ENCODE measurements at places on chromosomes 7 and 10.

GRCh38 chr7:50679218-50680007 lies 103.3 kb downstream of the GRB10 start:
- no peak for DNase-seq

- peak; percentile 19 for DNase-seq
These were observed 78.3 kb downstream of the ST8SIA6 start for GRCh38 chr10:17375936-17376584.

- no peak for DNase-seq
These were observed 332.2 kb downstream of the EXOC4 start for GRCh38 chr7:133584956-133585668.

DNA sequence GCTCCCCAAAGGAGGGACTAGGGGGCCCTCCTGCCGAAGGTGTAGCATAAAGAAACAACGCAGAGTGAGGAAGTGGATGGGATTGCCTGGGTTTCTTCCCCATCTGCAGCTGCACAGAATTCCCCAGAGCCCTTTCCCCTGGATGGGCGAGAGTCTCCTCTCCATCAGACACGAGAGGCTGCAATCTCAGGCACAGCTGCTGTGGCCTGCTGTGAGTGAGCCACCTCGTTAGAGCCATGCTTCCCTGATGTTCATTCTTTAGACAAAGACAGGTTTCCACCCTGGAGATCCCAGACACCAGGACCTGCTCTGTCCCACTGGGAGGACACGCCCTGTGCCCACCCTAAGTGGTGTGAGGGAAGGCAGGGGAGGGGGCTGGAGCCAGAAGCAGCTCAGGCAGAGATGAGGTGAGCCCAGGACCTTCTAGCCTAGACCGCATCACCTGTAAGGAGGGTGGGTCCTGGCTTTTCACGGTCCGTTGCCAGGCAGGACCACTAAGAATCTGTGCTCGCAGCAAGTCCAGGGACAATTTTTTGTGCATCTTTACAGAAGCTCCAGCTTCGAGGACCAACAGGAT lies 268.6 kb upstream of the TCERG1L start:
- DNase-seq = no peak

GRCh38 chr10:95906677-95907455 lies 909 bp upstream of the CC2D2B start:
- peak; percentile 42 for DNase-seq

DNA sequence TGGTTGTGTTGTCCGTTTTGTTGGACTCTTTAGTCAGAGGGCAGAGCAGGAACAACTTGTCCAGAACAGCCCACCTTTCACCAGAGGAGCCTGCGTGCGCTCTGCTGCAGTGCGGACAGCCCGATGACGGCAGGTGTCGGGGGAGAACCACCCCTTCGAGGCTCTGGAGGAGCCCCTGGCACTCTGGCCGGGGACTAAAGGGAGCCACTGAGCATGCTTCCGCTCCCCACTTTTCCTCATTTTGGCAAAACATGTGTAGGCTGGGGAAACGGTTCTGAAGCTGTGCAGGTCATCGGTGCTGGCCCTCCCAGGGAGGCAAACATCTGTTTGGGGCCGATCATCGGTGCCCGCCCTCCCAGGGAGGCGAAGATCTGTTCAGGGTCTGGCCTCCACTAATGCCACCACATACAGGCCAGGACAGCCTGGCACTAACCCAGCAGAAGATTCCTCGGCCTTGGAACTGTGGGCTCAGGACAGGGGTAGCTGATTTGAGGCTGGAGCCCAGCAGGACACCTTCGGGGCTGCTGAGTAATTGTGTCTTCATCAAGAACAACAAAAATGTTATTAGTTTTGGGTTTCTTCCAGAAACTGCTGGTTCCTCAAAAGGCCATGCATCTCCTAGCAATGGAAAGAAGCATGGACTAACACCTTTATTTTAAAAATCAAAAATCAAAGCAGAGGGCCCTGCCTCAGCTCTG lies 124.4 kb upstream of the TCERG1L start:
- DNase-seq = no peak

- no peak for DNase-seq
These were observed 3.0 kb downstream of the COL1A2 start for GRCh38 chr7:94397722-94398121.

DNA sequence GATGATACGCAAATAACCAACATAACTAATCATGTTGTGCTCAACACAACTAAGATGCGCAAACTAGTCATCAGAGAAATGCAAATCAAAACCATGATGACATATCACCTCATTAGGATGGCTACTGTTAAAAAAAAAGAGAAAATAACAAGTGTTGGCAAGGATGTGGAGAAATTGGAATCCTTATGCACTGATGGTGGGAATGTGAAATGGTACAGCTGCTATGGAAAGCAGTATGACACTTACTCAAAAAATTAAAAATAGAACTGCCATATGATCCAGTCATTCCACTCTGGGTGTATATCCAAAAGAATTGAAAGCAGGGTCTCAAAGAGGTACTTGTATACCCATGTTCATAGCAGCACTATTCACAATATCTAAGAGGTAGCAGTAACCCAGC lies 42.9 kb downstream of the SLIT1 start:
- no peak for DNase-seq

- no peak for DNase-seq
These were observed 227.5 kb downstream of the WDR11 start for GRCh38 chr10:121078672-121079102.

- DNase-seq = no peak
These were observed 14.0 kb downstream of the ANKIB1 start for GRCh38 chr7:92259610-92260247.

DNA sequence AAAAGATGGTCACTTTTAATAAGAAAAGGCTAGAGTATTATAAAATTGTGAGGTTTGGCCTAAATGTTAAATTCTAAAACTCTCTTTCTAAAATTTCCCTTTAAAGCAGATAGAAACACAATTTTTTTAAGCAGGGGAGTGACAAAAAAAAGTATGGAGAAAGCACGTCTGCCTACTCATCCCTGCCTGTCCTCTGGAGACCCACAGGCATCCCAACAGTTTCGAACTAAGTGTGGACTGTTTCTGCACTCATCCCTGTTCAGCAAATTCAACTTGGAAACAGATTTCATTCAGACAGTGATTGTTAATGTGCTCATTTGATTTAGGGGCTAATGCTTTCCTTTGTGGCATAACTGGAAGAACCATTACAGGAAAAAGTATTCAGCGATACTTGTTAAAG lies 192.6 kb upstream of the CXCL12 start:
- no peak for DNase-seq

DNA sequence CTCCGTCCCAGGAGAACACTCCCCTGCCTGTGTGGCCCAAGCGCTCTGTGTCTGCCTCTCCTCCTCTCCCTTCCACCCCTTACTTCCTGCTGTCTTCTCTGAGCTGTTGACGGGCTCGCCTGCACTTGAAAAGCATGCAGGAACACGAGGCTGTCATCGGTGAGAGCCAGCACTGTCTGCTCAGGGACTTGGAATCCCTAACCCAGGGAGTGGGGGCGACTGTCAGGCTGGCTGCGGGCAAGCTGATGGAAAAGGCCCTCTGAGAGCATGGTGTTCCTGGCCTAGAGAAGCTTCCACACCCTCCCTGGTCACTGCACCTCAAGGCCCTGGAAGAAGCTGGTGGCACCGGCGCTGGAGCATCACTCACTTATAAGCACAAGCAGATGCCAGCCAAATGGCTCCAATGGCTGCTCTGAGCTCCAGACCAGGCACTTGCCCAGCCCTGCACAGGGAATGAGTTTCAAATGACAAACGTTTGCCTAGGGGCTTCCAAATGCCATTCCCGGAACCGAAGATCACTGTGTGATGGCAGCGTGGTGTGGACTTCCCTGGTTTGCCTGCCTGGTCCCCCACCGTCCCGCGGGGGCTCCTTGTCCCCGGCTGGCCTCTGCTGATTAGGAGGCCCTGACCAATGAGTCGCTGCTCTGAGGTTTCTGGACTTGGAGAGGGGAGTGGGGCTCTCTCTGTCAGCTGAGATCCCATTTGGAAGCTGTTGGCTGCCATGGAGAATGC lies 56.7 kb upstream of the EBF3 start:
- no peak for DNase-seq

- DNase-seq = no peak
These were observed 54.3 kb downstream of the SLC16A9 start for GRCh38 chr10:59655309-59655708.

- DNase-seq = no peak
These were observed 2.7 kb downstream of the STMP1 start for GRCh38 chr7:135665042-135665441.

GRCh38 chr10:131082201-131082850 lies 229.2 kb downstream of the TCERG1L start:
- no peak for DNase-seq

GRCh38 chr10:87761892-87762291 lies 56.1 kb downstream of the ATAD1 start:
- DNase-seq = peak; percentile 61

DNA sequence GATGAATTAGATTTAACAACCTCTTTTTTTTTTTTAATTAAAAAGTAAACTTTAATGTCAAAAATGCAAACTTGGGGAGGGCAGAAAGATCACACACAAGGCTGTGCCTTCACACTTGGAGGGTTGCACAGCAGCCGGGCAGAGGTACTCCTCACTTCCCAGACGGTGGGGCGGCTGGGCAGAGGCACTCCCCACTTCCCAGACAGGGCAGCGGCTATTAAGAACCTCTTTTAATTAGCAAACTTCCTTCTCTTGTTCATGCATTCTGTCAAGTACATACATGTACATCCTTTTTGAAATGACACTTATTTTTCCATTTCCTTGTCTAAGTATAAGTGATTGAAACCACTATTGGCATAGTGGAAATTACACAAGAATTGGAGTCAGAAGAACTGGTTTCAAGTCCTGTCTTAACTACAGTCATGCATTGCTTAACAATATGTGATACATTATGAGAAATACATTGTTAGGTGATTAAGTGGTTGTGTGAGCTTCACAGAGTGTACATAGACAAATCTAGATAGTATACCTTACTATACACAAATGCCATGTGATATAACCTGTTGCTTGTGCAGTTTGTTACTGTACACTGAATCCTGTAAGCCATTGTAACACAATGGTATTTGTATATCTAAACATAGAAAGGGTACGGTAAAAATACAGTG lies 26.5 kb downstream of the BTRC start:
- no peak for DNase-seq

GRCh38 chr10:117408436-117409384 lies 33.5 kb upstream of the PDZD8 start:
- no peak for DNase-seq

DNA sequence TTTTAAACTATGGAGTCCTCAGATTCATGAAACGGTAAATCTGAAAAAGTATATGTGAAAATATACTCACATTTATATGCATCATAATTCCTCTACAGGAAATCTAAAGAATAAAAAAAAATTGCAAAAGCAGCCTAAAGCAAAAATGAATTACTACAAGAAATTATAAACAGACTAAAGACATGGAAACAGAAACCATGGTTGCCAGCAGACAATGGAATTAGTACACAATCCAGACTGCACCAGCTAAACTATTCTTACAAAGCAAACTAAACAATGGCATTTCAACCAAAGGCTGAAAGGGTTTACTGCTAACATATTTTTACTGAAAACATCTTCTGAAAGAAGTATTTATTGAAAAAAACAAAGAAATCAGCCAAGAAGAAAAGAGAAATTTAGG lies 51.6 kb downstream of the COL28A1 start:
- no peak for DNase-seq

DNA sequence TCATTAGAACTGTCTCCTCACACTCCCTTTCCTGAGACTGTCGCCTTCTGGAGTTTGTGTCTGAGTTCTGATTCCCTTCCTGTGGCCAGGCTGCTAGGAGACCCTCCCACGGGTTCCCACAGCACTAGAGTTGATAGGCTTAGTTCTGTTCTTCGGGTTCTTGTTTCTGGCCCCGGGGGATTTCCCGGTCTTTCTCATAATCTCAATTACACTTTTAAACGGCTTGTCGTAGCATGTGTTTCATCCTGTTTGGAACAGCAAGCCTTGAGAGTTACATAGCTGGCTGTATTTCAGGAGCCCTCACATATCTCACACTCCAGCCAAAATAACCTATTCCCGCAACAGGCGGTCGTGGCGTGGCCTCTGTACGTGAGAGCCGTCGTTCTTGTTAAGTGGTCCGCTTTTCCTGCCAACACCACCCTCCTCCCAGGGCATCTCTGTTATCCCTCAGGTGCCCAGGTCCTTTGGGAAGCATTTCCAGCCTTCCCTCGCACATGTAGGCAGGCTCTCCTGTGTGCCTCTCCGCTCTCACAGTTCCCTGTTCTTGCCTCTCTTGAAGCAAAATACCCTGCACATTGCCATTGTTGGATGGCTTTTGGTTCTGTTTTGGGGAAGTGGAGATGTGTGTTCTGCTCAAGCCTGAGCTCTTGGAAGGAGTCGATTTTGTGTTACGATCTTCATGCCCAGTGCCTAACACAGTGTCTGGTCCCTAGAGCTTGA lies 46.0 kb downstream of the CDC123 start:
- DNase-seq = peak; percentile 58

DNA sequence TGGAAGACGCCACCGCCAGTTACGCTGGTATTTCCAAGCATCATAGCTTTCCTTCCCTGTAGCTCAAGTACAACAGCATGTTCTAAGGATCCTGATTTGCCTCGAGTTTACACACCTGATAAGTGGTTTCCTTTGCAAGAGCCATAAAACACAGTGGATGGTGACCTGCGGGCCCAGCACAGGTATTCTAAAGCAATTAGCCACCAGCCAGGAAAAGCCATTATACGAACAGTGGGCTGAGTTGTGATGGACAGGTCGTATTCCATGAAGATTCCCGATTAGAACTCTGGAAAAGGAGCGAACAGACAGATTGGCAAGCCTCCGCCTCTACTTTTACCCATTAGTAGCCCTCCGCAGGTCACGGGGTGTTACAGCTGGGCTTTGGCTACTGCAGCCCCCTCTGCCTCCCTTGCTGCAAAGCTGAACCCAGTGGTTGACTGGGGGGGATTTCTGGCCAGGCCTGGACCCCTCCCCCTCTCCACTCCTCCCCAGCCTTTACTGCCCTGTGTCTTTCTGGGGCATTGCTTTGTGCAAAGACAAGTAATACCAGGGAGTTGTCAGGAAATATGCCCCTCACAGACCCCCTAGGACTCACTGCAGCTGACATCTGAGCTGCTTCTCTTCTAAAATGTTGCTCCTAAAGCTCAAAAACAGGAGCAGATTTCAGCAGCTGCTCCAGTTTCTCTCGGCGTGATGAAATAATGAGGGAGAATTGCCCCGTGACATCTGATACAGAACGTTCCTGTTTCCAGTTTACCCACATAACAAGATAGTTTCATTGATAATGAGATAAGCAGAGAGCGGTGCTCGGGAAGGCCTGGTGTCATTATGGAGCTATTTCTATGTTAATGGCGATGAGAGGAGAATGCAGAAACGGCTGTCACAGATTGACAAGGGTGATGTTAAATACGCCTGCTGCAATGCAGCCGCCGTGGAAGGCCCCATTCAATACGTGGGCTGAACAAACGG lies 214.4 kb downstream of the CCSER2 start:
- DNase-seq = no peak

- DNase-seq = no peak
These were observed 107.5 kb downstream of the KIF20B start for GRCh38 chr10:89808842-89809241.

- no peak for DNase-seq
These were observed 9.7 kb downstream of the GET4 start for GRCh38 chr7:885893-886625.

GRCh38 chr10:25465582-25466372 lies 291.0 kb downstream of the GPR158 start:
- no peak for DNase-seq

GRCh38 chr7:35007768-35008167 lies 29.5 kb downstream of the DPY19L1 start:
- DNase-seq = no peak

GRCh38 chr10:21217107-21217506 lies 308.4 kb downstream of the SKIDA1 start:
- no peak for DNase-seq

GRCh38 chr10:944034-944831 lies 12.7 kb upstream of the LARP4B start:
- peak; percentile 55 for DNase-seq

- DNase-seq = no peak
These were observed 60.0 kb downstream of the MYOF start for GRCh38 chr10:93422118-93422517.
